ENCODE measurements at places on chromosomes 3 and 15. TPM values are rescaled to one million over a fixed set of nuclear protein-coding genes. Genes with fewer than 3 reads are reported as not detected.

DNA sequence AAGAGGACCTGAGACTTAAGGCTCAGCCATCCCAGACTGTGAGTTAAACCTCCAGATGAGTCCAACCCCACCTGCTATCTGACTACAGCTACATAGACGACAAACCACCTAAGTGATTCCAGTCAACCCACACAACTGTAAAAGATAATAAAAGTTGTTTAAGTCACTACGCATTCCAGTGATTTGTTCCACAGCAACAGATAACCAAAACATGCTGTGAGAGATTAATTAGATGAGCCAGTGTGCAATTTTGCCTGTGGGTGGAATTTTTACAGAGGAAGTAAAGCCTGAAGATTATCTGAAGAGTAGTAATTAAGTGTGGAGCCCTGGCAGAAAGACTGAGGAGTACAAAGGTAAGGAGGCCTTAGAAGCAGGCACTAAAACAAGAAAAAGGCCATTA, 5.4 kb downstream of the BTBD1 start:
- DNase-seq, result no peak
- H3K27me3 ChIP-seq, result no peaks in the 10 kb centered on the region
- no peak overlapping the region for H3K4me3 ChIP-seq
- H3K4me1 ChIP-seq, result peaks cover 22% of the 10 kb centered on the region
- H3K36me3 ChIP-seq, result no peaks in the 10 kb centered on the region
- H3K27ac ChIP-seq, result peak overlapping the region; percentile 46

Gene PLA2G4E
- 0.31 TPM for total RNA-seq

Gene IFT80
- total RNA-seq, result 74.9 TPM

- peaks cover 8% of the 10 kb centered on the region for H3K4me1 ChIP-seq
- no peak overlapping the region for H3K4me3 ChIP-seq
- no peaks in the 10 kb centered on the region for H3K36me3 ChIP-seq
- no peaks in the 10 kb centered on the region for H3K27me3 ChIP-seq
- H3K27ac ChIP-seq, result no peak overlapping the region
- DNase-seq, result no peak
Observed at GRCh38 chr15:63380808-63381282, 801 bp downstream of the CA12 start.

DNA sequence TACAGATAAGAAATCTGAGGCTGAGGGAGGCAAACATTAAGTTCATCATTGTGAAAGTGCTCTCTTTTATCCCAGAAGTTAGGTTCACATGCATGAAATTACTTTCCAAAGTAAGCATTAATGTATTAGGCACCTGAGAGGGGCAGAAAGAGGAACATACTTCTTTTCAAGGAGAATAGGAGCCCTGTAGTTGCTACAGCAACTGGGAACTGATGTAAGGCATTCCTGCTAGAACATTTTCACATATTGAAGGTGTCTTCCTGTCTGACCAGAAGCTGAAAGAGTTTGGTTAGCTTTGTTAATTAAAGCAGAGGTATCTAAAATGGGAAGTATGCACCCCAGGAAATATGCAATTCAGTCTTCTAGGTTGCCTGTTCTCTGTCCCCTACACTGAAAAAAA, 65.5 kb upstream of the ZBTB20 start:
- no peak overlapping the region for H3K27ac ChIP-seq
- DNase-seq, result no peak
- H3K36me3 ChIP-seq, result no peaks in the 10 kb centered on the region
- H3K4me3 ChIP-seq, result no peak overlapping the region

- H3K27me3 ChIP-seq, result no peaks in the 10 kb centered on the region
- H3K4me1 ChIP-seq, result no peaks in the 10 kb centered on the region
- no peaks in the 10 kb centered on the region for H3K36me3 ChIP-seq
- no peak for DNase-seq
Observed at GRCh38 chr15:96047255-96047931, 283.1 kb upstream of the NR2F2 start.

- H3K27me3 ChIP-seq, result no peaks in the 10 kb centered on the region
- peak; percentile 71 for DNase-seq
- H3K4me3 ChIP-seq, result no peak overlapping the region
- H3K4me1 ChIP-seq, result peaks cover 35% of the 10 kb centered on the region
- H3K36me3 ChIP-seq, result no peaks in the 10 kb centered on the region
Observed at GRCh38 chr3:37456270-37456708, 281.9 kb upstream of the LRRFIP2 start.

Gene IL5RA
- total RNA-seq, result 0.43 TPM

- H3K36me3 ChIP-seq, result no peaks in the 10 kb centered on the region
- no peak overlapping the region for H3K27ac ChIP-seq
- no peak for DNase-seq
- H3K4me3 ChIP-seq, result no peak overlapping the region
Observed at GRCh38 chr3:146896711-146897110, 291.6 kb upstream of the PLSCR5 start.

- no peaks in the 10 kb centered on the region for H3K36me3 ChIP-seq
- no peak overlapping the region for H3K27ac ChIP-seq
- H3K27me3 ChIP-seq, result no peaks in the 10 kb centered on the region
- no peak for DNase-seq
Observed at GRCh38 chr15:40343512-40343911, 2.8 kb upstream of the CCDC9B start.

Gene TM6SF1
- 5.0 TPM for total RNA-seq

DNA sequence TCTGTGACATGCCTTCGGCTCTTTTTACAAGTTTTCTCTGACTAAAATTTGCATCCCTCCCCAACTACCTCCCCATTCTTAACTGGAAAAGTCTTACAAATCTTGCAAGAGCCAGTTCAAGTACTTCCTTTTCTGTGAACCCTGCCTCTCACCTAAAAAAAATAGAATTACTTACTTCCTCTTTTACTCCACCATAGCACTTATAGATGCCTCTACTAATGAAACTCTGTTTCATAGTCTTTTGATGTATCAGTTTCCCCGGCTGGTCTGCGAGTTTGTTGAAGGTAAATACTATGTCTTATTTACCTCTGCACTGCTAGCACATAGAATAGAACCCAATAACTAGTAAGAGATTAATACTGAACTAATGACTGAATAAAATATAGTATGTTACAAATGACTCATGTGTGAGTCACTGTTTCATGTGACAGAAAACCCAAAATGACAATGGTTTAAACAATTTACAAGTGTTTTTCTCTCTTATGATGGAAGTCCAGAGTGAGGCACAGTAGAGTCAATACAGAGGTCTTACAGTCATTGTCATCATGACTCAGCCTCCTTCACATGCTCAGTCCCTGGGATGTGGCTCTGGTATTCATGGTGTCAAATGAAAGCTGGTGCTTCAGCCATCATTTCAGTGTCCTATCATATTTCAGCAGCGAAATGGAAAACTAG, 393.5 kb downstream of the RSL24D1 start:
- no peaks in the 10 kb centered on the region for H3K4me1 ChIP-seq
- no peak for DNase-seq
- no peaks in the 10 kb centered on the region for H3K36me3 ChIP-seq

- H3K36me3 ChIP-seq, result no peaks in the 10 kb centered on the region
- no peaks in the 10 kb centered on the region for H3K27me3 ChIP-seq
- DNase-seq, result no peak
Observed at GRCh38 chr15:63715818-63716217, 117.9 kb downstream of the HERC1 start.

- no peak overlapping the region for H3K27ac ChIP-seq
- no peak overlapping the region for H3K4me3 ChIP-seq
- H3K36me3 ChIP-seq, result no peaks in the 10 kb centered on the region
- H3K4me1 ChIP-seq, result no peaks in the 10 kb centered on the region
- no peak for DNase-seq
- H3K27me3 ChIP-seq, result no peaks in the 10 kb centered on the region
Observed at GRCh38 chr15:66269326-66270090, 16.0 kb upstream of the MEGF11 start.

Gene TPRG1
- total RNA-seq, result 25.2 TPM

Gene CORO2B
- total RNA-seq, result 2.2 TPM

DNA sequence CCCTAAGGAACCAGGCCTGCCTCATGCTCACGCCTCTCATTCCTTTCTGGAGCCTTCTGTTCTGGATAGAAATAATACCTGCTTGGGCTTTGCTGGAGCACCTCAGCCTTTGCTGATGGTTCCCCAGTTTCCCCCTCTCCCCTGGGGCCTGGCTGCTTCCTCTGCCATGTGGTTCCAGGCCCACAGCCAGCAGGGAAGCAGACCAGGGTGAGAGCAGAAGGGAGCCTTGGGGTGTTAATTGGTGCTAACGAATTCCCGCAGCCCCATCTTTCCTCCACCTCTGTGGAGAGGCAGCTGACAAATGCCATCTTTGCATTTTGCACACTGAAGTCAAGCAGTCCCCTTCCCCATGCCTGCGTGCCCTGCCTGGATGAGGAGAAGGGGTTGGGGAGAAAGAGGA, 13.1 kb upstream of the CORO2B start:
- no peaks in the 10 kb centered on the region for H3K4me1 ChIP-seq
- H3K4me3 ChIP-seq, result no peak overlapping the region
- no peaks in the 10 kb centered on the region for H3K36me3 ChIP-seq
- no peaks in the 10 kb centered on the region for H3K27me3 ChIP-seq

- H3K36me3 ChIP-seq, result no peaks in the 10 kb centered on the region
- DNase-seq, result no peak
- no peak overlapping the region for H3K27ac ChIP-seq
- H3K27me3 ChIP-seq, result no peaks in the 10 kb centered on the region
- no peak overlapping the region for H3K4me3 ChIP-seq
- no peaks in the 10 kb centered on the region for H3K4me1 ChIP-seq
Observed at GRCh38 chr3:122609798-122610559, 32.5 kb downstream of the PARP15 start.

Gene COL6A5
- total RNA-seq, result 2.0 TPM

Gene EEF1AKMT4
- total RNA-seq, result 15.0 TPM

Gene ANKUB1
- 3.3 TPM for total RNA-seq

Gene BHLHE40
- total RNA-seq, result 40.6 TPM

DNA sequence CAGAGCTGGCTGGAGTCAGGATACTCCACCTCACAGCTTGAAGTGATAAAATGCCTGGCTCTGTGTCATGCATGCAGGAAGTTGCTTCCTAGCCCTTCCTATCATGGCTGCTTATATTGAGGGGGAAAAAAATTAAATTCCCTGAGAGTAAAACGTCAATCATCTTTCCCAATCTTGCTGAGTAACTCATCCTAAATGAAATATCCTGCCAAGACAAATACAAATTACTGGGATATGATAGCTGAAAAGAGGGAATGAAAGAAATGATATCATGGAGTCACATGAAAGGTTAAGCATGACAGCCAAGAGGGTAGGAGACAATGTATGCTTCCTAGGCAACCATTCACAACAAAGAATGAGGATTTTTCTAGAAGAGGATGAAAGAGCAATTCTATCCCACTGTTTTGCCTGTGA, 110.6 kb downstream of the ABI3BP start:
- no peaks in the 10 kb centered on the region for H3K27me3 ChIP-seq
- no peak for DNase-seq
- H3K4me3 ChIP-seq, result no peak overlapping the region
- no peaks in the 10 kb centered on the region for H3K4me1 ChIP-seq
- H3K36me3 ChIP-seq, result no peaks in the 10 kb centered on the region
- H3K27ac ChIP-seq, result no peak overlapping the region

DNA sequence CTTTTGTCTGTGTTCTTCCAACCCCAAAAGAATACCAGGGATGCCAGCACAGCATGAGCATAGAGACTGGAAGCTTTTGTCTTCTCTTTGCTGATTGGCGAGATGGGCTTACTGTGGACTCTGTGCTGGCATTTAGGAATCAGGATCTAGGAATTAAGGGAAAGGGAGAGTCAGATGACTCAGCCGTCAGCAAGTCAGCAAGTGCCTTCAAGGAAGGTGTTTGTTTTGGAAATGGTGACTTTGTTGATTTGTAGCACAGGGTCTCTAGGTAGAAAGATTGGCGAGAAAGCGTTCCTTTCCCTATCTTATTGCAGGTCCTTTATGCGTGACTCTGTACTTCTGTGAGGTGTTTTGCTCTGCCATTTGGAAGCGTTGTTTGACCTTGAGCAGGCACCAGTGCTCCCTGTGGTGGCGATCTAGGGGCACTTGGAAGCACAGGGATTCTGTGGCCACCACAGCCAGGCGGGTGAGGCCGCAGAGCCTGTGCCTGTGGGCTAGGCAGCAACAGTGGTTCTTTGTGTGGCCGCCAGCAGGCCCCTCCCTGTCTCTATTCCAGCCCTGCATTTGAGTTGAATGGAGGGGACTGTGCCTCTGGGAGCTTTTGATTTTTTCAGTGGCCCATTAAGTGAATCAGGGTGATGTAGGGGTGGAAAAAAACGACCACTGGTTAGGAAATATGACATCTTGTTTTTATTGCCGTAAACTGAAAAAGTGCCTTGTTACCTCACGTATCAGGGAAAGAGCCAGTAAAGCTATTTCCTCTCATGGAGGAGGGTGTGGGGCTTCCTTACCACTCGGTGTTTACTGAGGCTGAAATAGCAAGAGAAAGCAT, 19.0 kb downstream of the FAN1 start:
- H3K4me3 ChIP-seq, result no peak overlapping the region
- peaks cover 2% of the 10 kb centered on the region for H3K4me1 ChIP-seq
- no peaks in the 10 kb centered on the region for H3K36me3 ChIP-seq
- DNase-seq, result no peak
- H3K27me3 ChIP-seq, result no peaks in the 10 kb centered on the region
- no peak overlapping the region for H3K27ac ChIP-seq

Gene ZMYND10
- 241 TPM for total RNA-seq

Gene AGBL1
- total RNA-seq, result 0.37 TPM

DNA sequence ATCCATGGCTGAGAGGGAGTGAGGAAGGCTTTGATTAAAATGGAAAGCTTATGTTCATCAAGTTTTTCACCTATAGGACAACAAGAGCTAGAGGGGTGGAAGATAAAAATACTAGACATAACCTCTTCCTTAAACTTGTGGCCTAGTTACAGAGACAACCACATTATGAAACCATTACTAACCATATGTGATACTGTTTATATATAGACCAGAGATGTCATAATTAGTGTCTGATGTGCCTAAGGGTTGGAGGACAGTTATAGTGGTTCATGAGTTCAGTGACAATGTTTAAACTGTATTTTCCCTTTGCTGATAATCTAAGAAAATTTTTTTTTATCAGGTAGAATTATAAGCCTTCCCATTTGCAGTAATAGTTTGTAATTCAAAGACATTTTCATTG, 23.7 kb downstream of the PHLDB2 start:
- no peaks in the 10 kb centered on the region for H3K27me3 ChIP-seq
- no peak overlapping the region for H3K4me3 ChIP-seq
- no peaks in the 10 kb centered on the region for H3K36me3 ChIP-seq
- no peak for DNase-seq
- no peaks in the 10 kb centered on the region for H3K4me1 ChIP-seq

GRCh38 chr15:25728816-25729215, 134.3 kb downstream of the ATP10A start:
- H3K4me1 ChIP-seq, result no peaks in the 10 kb centered on the region
- H3K27ac ChIP-seq, result no peak overlapping the region

DNA sequence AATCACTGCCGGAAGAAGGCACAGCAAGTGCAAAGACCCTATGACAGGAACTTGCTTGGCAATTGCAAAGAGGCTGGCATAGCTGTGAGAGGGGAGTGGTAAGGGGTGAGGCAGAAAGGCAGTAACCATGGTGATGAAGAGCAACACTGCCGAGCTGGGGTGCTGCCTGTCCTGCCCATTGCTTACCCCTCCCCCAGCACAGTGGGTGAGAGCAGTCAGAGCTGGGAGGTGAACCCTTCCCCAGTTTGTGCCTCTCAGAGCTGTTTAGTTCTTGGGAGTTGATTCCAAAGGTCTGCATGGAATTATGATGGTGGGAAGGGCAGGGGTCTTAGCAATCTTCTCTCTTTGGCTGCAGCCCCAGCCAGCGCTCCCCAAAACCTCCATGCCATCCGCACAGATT, 8.8 kb downstream of the TYRO3 start:
- H3K4me1 ChIP-seq, result peaks cover 79% of the 10 kb centered on the region
- no peaks in the 10 kb centered on the region for H3K36me3 ChIP-seq
- H3K27ac ChIP-seq, result peak overlapping the region; percentile 76
